ENCODE measurements at places on chromosomes 11 and 22.

GRCh38 chr11:15622231-15622890 lies 507.6 kb downstream of the INSC start:
- no peak for DNase-seq

DNA sequence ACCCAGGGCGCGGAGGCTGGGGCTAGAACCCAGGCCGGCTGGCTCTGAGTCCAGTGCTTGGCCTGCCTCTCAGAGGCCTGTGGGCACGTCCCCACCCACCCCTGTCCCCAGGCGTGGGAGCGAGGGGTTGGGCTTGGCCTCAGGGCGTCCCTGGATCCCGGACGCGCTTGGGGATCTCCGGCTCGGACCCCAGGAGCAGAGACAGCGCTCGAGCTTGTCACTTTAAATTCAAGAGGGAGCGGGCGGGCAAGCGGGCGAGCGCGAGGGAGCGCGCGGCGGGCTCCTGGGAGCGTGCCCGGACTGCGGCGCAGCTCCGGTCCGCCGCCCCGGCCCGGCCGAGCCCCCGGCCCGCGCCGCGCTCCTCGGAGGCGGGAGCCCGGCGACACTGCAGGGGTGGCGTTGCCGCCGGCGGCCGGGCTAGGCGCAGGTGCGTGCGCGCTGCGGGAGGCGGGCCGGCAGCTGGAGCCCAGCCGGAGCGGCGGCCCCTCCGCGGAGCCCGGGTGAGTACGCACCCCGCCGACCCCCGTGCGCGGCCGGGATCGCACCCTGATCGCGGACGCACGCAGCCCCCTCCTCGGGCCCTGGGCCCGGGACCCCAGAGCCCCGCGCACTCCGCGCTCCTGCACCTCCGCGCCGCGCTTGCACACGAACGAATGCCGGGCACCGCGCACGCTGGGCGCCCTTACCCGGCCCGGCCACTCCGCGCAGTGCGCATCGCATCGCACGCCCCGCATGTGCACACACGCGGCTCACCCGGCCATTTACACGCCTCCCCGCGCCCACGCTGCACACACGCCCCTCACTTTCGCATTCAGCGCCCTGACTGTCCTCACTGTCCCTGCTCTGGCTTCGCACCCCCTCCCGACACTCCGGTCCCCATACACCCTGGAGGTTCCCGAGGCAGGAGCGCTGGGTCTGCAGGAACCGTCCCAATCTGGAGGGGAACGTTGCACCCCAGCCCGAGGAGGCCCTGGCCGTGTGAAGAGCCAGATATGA lies at the start of gene SYT12:
SYT12 (plus strand) TSS at position 174 of the 996 bp plus-strand sequence. CDS start 7,011 bp downstream, outside the sequence.
- DNase-seq: no peak

- no peak for DNase-seq
Observed at GRCh38 chr11:31757260-31757835, 53.8 kb downstream of the PAX6 start.

DNA sequence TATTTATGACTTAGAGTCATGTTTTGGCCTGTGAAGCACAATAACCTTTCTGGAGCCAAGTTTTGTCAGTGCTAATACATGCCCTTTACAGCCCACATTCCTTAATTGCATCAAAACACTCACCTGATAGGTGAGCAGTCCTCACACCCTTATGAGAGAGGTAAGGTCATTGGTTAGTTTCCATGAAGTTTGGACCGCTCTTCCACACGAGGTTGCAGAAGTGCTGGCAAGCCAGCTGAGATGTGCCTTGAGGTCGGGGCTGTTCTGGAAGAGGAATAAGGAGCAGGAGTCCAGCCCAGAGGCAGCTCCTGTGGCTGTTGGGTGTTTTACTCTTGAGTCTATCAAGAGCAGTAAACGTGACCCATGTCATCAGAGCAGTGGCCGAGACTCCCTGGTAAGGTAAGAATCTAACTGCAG lies 76.3 kb downstream of the CYB5R2 start:
- no peak for DNase-seq

DNA sequence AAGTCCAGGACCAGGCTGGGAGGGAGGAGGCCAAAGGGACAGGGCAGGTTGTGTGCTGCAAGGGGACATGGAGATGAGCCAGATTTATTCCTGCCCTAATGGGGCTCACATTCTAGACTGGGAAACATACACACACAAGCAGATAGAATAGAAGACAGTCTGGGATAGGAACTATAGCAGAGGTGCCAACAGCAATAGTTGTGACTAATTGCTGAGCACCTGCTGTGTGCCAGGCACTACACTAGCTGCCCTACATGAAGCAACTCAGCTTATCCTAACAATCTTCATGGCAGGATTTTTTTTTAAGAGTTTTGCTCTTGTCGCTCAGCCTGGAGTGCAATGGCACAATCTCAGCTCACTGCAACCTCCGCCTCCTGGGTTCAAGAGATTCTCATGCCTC lies 11.4 kb downstream of the MOGAT2 start:
- DNase-seq: no peak

DNA sequence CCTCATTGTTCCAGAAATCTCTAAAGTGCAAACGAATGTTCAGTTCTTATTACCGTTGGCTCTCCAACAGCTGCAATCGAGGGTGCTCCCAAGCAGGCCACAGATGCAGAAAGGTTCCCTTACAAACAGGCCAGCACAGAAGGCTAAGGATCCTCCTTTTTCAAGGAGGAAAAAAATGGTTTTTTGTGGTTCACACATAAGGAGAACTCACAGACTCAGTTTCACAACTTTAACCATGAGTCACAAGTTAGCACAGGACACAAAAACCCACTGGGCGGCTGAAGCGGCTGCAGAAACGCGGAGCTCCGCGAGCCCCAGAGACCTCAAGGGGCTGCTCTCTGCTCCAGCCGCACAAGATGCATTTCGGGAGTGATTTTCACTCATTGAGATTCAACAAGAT lies 98.2 kb upstream of the PRR5 start:
- DNase-seq: no peak

- no peak for DNase-seq
Observed at GRCh38 chr11:45407226-45407625, 121.1 kb upstream of the SYT13 start.

GRCh38 chr11:79419120-79419519 lies 21.7 kb downstream of the TENM4 start:
- peak; percentile 17 for DNase-seq

GRCh38 chr11:110072930-110073329 lies 20.3 kb upstream of the ZC3H12C start:
- DNase-seq: no peak

- DNase-seq: no peak
Observed at GRCh38 chr11:91199866-91200265, 977.0 kb upstream of the CHORDC1 start.

GRCh38 chr11:129316781-129317180 lies 58.9 kb upstream of the BARX2 start:
- DNase-seq: no peak
